ENCODE measurements at places on chromosomes 1 and 21.

DNA sequence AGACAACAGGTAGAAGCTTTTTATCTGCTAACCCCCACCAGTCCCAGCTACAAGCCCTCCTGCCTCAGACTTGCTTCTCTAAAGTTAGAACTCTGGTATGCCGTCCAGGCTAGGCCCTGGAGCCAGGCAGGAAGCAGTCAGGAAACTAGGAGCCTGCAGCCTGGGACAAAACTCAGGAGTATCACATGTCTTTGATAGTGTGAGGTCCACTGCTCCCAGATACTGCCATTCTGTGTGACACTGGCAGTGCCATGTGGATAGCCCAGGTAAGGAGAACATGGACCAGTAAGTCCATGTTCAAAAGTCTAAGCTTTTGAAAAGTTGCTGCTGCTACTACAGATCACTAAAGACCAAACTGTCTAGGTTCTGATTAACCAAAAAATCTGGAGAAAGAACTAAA is 45.4 kb downstream of the NPHS2 start:
- no peak for DNase-seq

- no peak for DNase-seq
Observed at GRCh38 chr1:203178821-203179666, 3.4 kb upstream of the MYBPH start.

DNA sequence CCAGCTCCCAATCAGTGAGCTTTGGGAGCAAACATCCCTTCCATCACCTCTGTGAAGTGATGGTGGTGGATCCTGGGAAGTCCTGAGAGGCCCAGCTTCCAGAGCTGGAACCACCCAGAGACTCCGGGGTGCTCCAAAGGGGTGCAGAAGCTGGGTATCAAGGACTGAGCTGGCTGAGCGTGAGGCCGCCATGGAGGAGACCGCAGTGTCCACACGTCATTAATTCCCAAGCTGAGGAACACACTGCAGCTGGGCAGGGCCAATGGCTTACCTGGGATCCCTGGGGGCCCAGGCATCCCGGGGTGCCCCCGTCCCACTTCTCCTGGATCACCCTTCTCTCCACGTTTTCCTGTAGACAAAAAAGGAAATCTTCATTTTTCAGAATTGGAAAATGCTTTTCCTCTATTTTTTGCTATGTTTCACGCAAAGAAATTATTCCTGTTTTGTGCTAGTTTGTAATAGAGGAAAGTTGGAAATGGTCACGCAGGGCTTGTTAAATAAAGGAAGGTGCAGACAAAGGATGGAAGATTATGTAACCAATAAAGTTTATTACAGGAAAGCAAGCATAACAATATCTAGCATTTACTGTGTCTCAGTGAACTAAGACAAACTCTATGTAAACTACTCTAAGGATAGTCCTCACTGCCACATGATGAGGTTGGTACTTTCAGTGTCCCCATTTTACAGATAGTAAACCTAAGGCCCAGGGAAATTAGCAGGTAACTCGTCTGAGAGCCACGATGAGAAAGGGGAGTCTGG is 15.4 kb downstream of the COL9A2 start:
- DNase-seq: no peak

DNA sequence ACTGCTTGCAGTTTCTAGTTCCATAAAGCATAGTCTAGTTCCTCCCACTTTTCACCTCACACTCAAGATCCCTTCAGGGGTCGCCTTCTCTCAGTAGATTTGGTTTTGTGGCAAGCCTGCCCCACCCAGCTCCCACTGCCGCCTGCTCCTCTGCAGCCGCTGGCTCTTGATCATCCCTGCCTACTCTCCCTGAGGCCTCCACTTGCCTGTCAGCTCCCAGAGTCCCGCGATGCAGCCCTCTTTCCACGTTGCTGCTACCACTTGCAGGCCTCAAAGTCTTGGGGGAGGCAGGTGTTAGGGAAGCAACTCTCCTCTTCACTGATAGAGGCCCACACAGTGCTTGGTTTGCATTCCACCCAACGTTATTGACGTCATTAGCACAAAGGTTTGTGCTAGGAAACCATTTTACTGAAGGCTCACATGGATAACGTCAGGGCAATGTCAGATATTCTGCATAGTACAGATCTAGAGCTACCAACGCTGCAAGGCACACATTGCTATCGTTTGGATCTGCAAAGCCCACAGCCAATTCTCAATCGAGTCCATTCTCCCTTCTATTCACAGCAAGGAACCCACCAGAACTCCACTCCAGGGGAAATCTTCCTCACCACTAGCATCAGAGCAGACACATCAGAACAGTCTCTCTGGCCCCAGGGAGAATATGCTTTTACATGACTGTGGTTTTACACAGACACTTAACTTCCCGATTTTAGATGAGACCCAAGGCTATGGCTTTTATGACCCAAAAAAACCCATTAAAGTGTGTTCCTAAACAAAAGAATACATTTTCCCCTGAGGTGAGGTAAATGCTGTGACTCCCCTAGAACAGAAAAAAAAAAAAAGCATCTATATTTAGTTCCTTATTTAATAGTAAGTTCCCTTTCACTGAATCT is 519.5 kb upstream of the CAMK1G start:
- DNase-seq: no peak

DNA sequence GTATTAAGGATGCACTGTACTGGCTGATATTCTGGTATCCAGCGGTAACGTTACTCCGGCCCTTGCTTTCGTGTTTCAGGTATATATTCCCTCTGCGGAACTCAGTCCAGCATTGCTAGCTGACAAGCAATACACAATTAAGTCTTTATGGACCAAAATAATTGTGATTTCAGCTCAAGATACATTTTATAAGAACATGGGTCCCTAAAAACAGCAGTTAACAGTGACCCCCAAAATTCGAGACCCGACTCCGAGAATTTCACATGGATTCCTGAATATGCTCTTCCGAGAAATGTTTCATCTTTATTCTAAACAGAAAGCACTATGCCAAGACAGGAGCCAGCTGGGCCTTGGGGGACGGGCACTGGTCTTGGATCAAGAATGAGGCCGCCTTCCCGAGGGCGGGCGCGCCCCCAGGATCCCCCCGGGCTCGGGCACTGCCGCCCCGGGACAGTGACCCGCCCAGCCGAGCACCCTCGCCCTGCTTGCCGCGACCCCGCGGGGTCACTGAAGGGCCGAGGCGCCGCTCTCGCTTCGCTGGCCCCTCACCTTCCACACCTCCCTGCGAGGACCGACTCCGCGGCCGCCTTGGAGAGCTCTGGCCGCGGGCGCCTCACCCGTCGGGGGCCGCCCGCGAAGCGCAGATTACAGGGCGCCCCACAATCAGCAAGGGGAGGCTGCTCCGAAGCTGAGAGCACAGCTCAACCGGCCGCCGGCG is 610 bp downstream of the SCYL3 start:
- peak; percentile 31 for DNase-seq

DNA sequence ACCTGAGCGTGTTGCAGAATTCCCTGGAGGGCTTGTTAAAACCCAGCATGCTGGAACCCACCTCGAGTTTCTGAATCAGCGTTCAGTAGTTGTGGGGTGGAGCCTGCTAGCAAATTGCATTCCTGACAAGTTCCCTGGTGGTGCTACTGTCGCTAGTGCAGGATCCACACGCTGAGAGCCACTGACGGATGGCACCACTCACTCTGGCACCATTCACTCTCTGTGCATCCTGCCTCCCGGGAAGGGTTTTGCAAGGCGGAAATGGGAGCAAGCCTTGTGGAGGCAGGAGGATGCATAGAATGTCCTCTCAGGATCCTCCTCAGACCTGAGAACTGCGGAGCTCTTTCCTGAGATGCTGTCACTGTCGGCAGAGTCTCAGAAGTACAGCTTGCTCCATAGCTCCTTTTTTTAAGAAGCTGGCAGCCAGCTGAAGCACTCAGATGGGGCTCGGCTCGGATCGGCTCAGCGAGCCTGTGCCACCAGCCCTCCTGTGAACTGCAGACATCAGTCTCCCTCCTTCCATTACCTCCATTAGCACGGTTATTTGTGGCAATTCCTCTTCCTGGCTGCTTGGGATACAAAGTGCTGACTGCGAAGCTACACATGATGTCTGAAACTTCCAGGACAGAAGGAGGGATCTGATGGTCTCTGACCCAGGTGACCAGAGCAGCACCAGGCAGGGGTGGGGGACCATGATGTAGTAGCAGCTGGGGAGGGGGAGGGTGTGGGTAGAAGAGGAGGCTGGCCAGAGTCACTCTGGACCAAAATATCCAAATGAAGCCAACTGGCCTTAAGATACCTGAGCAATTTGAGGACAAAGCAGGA is 89.6 kb downstream of the C1orf94 start:
- no peak for DNase-seq

DNA sequence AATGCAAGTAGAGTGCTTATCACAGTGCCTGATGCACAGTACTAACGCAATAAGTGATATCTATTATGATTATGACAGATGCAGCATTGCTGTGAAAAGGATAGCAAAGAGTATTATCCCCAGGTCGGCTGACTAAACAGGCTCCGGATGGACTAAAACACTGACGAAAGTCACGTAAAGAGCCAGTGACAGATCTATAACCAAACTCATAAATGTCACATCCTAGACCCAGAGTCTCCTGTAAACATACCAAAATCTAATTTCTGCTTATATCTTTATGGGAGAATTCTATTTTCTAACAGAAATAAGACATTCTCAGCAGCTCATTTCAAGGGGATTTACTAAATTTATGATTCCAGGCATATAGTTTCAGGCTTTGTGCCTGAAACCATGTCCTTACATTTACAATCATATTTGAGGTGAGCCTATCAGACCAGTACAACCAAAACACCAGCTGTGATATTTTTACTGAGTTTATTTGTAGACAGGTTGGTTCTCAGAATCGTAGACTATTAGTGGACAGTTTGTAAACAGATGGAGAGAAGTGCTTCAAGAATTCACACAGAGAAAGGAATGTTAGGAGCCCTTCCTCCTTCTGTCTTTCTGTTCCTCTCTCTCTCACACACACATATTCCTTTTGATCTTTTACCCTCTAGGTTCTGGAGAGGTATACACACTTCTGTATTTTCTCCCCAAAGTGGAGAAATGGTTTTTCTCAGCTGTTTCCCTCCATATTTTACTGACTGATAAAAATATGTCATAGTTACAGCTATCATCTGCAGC is 52.4 kb upstream of the WDR26 start:
- DNase-seq: no peak

DNA sequence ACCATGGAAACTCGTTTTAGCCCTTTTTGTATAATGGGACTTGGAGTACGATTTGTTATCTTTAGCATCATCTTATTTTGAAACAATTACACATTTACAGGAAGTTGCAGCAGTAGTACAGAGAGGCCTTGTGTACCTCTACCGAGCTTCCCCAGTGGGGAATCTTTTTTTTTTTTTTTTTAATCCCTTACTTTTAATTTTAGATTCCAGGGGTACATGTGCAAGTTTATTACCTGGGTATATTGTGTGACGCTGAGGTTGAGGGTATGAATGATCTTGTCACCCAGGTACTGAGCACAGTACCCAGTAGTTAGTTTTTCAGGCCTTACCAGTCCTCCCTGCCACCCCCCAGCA is 45.9 kb downstream of the HHAT start:
- DNase-seq: no peak

DNA sequence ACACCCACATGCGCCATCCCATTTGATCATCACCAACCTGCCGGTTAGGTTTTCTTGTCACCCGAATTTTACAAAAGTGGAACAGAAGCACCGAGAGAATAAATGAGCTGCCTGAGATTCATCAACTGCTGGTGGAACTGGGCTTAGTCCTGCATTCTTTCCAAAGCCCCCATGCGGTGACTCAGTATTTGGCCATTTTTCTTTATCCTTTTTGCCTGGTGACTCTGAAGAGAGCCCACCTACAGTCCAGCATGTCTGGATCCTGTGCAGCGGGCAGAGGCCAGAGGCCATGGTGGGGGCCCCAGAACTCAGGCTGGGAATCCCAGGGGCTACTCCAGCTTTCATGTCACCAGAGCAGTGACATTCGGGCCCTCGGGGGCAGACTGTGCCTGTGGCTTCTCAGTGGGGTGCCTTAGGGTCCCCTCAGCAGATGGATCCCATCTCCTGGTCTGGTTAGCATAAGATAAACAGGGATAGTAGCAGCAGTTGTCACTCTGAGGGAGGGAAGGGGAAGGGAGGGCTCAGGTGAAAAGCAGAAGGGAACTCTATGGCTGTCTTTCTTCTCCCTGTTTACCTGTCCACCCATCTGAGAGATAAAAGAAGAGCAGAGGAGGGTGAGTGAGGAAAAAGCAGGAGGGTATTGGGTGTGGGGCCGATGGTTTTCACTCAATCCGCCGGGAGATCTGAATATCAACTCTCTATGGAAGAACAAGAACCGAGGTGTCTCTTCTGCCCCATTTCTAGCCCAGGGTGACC is 63.2 kb downstream of the KIF26B start:
- no peak for DNase-seq

DNA sequence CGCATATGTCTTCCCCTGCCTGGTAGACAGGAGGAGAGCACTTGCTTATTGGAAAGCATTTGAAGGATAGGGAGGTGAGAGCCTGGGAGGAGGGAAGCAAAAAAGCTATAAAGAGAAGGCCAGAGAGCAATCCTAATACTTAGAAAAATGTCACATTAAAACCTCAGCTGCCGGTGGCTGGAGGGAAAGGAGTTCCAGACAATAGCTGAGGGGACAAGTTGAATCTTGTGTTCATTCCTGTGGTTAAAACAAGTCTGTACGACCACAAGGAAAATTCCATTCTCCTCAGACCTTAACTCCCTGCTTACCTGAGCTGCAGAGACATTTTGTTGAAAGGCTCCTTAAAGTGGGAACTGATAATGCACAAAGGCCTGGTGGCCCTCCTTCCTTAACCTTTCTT is 218.8 kb upstream of the CAMK1G start:
- no peak for DNase-seq

DNA sequence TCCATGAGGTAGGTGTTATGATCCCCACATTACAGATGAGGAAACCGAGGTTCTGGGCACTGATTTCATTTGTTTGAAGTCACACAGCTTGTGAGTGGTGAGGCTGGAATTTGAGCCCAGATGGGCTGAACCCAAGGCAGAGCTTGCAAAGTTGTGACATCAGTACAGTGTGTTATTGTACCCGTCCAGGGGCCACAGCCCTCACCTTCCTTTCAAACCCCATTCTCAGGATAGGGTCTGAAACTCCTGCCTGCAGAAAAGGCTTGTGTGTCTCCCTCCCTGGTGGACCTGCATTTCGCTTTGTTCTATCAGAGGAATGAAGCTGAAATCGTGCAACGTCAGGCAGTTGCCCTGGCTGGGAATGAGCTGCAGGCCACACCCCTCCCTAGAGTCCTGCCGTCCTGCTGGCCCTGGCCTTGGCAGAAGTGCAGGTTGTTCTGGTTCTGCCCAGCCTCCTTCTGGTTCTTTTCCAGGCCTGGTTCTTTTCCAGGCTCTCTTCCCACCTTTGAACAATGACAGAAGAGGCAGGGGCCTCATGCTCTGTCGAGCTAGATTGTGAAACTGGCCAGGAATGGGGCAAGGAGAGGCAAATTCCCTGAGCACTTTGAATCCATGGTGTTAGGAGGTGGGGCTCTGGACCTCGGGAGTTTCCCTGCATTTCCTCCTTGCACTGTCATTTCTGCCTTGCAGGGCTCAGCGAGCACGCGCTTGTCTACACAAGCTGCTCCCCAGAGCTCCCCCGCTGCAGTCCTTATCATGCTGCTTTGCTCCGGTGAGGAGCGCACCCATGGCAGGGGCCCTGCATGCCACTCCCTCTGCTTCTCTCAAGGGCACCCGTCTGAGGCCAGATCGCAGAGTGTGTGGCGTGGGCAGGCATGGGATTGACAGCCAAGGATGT is 8.2 kb upstream of the MYOM3 start:
- DNase-seq: no peak

Data from CD4-positive, alpha-beta T cell treated with Interleukin-15 for 4 hours (primary cell).